ENCODE measurements at places on chromosomes 4 and X.

DNA sequence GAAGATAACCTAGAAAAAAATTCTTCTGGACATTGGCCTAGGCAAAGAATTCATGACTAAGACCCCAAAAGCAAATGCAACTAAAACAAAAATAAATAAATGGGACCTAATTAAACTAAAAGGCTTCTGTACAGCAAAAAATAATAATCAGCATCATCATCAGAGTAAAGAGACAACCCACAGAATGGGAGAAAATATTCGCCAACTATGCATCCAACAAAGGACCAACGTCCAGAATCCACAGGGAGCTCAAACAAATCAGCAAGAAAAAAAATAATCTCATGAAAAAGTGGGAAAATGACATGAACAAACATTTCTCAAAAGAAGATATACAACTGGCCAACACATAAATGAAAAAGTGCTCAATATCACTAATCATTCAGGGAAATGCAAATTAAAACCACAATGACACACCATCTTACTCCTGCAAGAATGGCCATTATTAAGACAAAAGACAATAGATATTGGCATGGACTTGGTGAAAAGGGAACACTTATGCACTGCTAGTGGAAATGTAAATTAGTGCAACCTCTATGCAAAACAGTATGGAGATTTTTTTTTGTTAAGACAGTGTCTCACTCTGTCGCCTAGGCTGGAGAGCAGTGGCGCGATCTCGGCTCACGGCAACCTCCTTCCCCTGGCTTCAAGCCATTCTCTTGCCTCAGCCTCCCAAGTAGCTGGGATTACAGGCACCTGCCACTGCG lies 29.9 kb downstream of the ELF2 start:
- no peak for DNase-seq

GRCh38 chr4:151729731-151730559 lies 30.9 kb downstream of the GATB start:
- peak; percentile 51 for DNase-seq

DNA sequence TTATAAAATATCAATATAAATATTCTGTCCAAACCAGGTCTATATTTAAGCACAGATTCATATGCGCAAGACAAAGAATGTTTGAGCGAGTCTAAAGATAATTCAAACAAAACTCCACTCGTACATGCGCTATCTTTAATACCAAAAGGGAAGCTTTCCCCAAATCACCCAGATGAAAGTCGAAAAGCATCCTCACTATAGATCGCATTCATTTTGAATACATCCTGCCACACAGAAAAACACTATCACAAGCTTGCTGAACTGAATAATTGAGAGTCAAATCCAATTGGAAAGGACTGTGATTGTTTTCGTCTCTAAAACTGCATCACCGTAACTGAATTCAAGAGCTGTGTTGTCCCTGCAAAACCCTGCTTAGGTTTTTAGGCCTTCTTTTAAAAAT lies 685 bp downstream of the TASL start:
- no peak for DNase-seq

- DNase-seq = peak; percentile 18
These were observed 5.6 kb downstream of the PDE5A start for GRCh38 chr4:119623025-119623424.

DNA sequence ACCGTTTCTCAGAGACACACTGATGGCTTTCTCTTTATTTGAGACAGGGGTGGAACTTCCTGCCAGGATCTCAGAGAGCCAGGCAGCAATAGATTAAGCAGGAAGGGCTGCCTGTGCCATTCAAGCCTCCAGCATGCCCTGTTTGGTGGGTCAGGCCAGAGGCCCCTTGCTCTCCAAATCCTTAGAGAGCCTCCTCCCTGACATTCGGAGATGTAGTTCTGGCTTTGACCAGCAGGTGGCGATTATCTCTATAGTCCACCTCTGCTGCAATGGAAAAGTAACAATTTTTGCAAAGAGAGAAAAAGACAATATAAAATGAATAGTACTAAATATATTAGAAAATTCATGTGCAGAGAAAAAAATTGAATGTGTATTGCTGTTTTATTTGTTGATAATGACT lies 93.9 kb downstream of the NXF2B start:
- DNase-seq = no peak

GRCh38 chrX:84340968-84341367 lies 153.0 kb upstream of the RPS6KA6 start:
- DNase-seq = no peak

DNA sequence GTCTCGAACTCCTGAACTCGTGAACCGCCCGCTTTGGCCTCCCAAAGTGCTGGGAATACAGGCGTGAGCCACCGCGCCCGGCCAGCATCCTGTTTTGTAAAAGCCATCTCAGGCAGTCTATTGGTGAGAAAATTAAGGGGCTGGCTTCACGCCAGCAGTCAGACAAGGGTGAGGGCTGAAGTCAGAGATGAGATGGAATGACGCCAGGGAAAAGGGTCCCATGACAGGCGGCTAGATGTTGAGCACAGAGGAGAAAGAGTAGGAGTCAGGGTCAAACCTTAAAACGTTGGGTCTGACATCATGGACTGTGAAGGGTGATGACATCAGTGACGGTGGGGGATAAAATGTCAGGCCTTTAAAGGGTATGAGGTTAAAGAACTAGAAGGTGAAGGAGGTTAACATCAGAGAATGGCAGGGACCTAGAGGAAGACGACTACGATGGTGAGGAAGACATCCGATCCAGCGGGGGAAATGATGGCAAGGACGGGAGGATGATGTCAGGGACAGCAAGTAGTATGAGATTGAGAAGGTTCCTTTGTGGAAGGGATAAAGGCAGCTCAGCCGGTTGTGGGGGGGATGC lies 504 bp upstream of the RBM3 start:
- peak; percentile 82 for DNase-seq

DNA sequence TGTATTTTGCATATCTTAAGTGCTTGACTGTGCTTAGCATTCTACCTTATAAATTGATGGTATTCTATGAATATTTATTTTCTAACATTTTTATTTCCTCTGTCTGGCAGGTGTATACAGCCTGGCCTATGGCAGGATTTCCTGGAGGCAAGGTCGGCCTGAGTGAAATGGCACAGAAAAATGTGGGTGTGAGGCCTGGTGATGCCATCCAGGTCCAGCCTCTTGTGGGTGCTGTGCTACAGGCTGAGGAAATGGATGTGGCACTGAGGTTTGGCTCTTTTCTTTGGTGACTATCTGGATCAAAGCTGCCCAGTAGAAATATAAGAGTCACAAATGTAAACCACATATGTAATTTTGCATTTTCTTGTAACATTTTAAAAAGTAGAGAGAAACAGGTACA lies 6.5 kb upstream of the NUDT6 start:
- no peak for DNase-seq

DNA sequence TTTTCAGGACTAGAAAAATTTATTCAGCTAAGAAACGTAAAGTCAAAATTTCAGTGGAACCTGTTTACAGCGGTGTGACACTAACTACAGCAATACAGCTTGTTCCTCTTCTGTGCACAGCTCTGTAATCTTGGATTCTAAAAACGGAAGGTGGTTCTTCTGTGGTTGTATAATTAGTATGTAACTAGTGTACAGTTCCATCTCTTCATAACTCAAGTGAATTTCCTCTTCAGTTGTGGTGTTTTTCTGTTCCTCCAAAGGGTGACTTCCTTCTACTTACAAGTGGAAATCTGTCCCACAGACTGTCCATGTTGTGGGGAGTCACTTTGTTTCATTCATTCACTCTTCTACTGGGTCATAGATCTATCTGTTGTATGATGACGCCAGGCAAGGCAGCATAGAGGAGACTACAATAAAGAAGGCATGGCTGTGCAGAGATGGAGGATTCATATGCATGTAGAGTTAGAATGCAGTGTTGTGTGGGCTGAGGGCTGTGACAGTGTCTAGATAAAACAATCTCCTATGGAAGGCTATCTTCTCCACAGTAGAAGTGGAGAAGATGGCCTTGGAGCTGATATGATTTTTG lies 5.4 kb downstream of the DAPP1 start:
- no peak for DNase-seq

- no peak for DNase-seq
These were observed 1189.6 kb downstream of the PCDH18 start for GRCh38 chr4:136342666-136343065.

DNA sequence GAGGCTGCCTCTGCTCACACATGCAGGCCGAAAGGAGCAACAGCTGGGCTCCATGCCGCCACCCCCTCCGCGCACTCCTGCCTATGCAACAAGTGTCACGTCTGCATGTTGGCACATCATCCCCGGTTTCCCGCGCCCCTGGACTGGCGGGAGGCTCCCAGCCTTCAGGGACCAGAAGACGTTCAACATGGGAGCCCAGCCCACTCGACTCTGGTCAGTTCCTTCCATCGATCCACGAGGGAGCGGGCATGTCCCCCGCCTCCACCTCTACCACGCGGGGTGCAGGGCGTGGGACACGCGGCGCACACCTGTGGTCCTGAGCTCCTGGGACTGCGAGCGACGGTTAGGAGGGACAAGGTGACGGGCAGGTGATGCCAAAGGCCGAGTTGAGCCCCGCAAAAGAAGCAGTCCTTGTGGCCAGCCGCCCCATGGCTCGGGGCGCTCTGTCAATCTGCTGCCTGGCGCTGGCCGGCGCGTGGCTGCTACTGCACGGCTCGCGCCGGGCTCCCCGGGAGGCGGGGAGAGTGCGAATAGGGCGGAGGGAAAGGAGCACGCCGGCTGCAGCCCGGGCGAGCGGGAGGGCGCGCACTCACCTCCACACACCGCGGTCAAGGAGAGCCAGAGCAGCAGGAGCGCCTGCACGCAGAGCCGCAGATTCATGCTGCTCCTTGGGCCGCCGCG lies 645 bp downstream of the APLN start:
- peak; percentile 70 for DNase-seq

DNA sequence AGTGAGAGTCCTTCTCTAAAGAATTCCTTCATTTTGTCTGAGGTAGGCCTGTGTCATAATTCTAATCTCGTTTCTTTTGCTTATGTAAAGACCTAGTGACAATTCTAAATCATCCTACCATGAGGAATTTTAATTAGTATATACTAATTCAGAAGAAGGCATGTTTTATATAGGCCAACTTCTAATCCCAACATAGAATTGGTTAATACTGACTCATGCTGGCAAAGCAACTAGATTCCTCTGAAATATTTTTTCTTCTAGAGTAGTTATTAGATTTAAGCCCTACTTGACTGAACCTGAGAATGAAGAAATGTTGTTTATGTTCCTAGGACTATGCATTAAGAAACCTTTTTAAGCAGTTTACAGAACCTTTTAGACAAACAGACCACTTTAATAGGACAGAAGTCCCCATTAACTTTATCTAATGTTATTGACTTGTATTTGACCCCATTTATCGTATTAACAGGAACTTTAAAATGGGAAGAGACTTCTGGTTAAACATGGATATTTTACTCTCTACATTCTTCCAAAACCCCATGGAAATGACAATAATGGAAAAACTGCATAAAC lies 56.1 kb upstream of the EIF1AX start:
- DNase-seq = no peak

GRCh38 chr4:89334311-89334710 lies 26.7 kb upstream of the GPRIN3 start:
- DNase-seq = no peak

GRCh38 chr4:56748271-56748670 lies 67.2 kb upstream of the HOPX start:
- no peak for DNase-seq

- DNase-seq = peak; percentile 15
These were observed 154.4 kb upstream of the RPL34 start for GRCh38 chr4:108465886-108466500.

GRCh38 chr4:180680305-180680704 lies 1562.9 kb upstream of the TENM3 start:
- DNase-seq = peak; percentile 97

- DNase-seq = peak; percentile 7
These were observed 44.6 kb upstream of the ANKRD50 start for GRCh38 chr4:124757126-124757525.

DNA sequence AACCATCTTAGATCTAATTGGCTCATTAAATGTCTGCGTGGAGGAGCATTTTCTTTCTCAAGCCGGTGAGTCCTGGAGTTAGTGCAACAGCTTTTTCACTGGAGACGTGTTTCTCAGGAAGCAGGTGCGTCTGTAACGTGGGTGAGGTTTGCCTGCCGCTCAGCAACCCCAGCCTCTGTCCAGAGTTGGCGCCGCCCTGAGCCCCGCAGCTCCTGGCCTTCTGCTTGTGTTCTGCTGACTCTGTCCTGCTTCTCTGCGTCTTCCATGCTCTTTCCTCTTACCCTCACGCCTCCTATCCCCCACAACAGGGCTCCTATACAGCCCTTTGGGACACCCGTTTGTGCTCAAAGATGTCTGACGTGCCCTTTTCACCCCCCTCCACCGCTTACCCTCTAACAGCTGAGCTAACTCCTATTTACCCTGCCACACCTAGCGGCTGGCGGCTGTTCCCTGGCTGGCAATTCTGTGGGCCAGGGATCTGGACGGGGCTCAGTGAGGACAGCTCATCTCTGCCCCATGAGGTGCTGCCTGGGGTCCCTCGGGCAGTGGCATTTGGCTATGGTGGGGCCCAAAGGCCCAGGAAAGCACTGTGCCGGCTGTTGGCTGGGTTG lies 18.8 kb downstream of the DOK7 start:
- peak; percentile 61 for DNase-seq

DNA sequence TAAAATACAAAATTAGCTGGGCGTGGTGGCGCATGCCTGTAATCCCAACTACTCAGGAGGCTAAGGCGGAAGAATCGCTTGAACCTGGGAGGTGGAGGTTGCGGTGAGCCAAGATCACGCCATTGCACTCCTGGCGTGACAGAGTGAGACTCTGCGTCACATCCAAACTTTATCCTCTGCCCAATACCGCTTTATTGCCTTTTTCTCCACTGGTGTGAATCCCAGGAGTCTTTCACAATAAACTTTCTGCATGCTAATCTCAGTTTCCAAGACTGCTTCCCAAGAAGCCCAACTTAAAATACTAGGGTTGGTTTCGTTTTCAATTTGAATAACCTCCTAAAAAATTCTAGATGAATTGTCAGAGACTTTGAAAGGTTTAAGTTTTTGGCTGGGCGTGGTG lies 27.2 kb upstream of the DHX15 start:
- no peak for DNase-seq

DNA sequence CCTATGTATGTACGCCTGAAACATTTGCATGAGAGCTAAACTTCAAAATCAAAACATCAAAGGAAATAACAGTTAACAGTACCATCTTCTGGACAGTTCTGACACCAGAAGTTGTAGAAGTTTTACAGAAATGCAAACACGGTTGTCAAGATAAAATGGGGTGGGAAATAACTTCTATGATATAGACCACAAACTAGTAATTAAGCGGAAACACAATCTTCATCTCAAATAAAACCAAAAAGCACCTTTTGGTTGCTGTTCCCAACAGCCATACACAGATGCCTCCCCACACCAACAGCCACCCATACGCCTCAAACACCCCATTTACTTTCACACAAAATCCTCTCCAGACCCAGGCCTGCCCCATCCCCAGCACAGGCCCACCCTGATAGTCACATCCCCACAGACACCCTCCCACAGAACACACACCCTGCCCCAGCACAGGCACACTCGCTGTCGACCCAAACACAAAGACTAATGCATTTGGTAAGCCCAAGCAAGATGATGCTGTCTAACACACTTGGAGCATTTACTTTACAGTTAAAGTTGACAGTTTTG lies 64.3 kb downstream of the TAPT1 start:
- no peak for DNase-seq

- DNase-seq = no peak
These were observed 55.0 kb downstream of the PAPSS1 start for GRCh38 chr4:107665001-107665400.

GRCh38 chr4:83876047-83876446 lies 340.1 kb downstream of the GPAT3 start:
- no peak for DNase-seq

GRCh38 chr4:155161357-155161756 lies 47.1 kb upstream of the NPY2R start:
- DNase-seq = no peak

- no peak for DNase-seq
These were observed 1406.5 kb downstream of the STIM2 start for GRCh38 chr4:28267166-28267565.

- no peak for DNase-seq
These were observed 51.8 kb downstream of the RGS12 start for GRCh38 chr4:3344596-3344995.

All from NCI-H69 (cell line).